Retinal pigment epithelial cell (primary cell): ENCODE measurements at places on chromosomes 2 and 18.

- DNase-seq, result no peak
These were observed 992.2 kb upstream of the ACVR2A start for GRCh38 chr2:146852661-146853060.

GRCh38 chr2:37894601-37895000 lies 30.5 kb upstream of the RMDN2 start:
- no peak for DNase-seq

DNA sequence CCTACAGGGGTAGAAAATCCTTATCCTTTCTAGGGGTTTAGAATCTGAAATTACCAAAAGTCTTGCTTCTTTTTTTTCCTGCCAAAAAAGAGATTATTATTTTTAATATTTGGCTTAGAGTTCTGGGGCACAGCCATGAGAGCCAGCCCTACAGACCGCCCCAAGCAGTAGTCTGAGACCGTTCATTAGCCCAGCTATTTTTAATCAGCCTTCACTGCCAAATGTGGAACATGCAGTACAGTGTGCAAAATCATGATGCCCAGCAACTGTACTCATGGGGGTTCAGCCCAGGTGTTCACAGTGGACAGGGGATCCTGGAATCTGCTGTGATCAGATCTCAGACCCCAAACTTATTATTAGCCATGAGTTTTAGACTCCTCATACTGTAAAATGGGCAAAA lies 60.4 kb downstream of the GRB14 start:
- no peak for DNase-seq

- no peak for DNase-seq
These were observed 57.2 kb downstream of the SOX11 start for GRCh38 chr2:5749347-5749746.

- DNase-seq, result no peak
These were observed 9.3 kb downstream of the HADHA start for GRCh38 chr2:26235089-26235488.

GRCh38 chr2:148965623-148966437 lies 72.7 kb upstream of the LYPD6B start:
- DNase-seq, result no peak

- DNase-seq, result no peak
These were observed 548.4 kb upstream of the FSHR start for GRCh38 chr2:49702740-49703139.

GRCh38 chr2:60472663-60473289 lies 80.7 kb downstream of the BCL11A start:
- DNase-seq, result no peak

GRCh38 chr2:28637066-28638047 lies 114.3 kb upstream of the PPP1CB start:
- no peak for DNase-seq

GRCh38 chr2:215900203-215900611 lies 113.1 kb downstream of the MREG start:
- DNase-seq, result no peak

DNA sequence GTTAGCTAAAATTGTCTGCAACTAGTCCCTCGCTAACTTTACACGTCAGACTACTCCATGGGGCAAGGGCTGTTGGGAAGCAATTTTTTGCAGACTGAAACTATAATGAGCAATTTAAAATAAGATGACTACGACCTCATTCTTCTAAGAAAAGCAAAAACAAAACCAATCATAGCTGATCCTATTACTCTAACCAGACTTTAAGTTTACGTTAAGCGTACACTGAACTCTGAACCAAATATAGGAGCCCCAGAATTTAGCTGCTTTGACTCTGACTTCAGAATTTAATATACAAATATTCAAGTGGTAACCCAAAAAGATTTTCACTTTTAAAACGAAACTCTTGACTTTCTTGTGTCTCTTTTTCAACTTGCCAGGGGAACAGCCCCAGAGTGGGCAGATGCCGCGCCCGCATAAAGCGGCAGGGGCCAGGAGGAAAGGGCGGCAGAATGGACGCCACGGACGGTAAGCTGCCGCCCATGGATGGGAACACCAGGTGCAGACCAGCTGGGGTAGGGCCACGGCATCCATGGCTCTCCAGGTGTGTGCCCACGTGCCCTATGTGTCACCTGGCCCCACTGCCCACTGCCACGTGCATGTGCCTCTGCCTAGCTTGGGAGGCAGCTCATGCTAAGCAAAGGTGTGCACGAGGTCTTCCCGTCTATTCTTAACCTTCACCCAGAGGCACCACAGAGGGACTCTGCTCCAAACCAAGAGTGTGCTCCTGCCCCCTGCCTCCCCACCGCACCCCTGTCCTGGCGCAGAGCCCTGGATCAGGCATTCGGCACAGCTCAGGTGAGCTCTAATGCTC lies 217.6 kb downstream of the HDAC4 start:
- no peak for DNase-seq

DNA sequence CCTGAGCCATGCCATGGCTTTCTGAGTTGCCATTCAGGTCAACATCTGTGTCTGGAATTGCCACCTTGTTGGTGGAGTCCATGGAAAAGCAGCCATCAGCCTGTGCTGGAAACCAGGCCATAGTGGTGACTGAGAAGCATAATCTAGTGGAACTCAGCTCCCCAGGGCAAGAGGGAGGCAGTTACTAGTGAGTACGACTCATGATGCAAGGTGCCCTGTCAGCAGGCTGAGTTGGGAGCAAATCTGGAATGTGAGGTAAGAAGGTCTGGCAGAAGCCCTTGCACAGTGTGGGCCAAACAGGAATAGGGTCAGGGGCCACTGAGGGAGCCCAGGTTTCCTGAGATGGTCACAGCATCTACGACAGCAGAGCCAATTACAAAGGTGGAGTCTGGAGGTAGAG lies 37.1 kb downstream of the SULT1C2 start:
- no peak for DNase-seq

- DNase-seq, result no peak
These were observed 187.8 kb upstream of the SIX3 start for GRCh38 chr2:44753552-44754285.

DNA sequence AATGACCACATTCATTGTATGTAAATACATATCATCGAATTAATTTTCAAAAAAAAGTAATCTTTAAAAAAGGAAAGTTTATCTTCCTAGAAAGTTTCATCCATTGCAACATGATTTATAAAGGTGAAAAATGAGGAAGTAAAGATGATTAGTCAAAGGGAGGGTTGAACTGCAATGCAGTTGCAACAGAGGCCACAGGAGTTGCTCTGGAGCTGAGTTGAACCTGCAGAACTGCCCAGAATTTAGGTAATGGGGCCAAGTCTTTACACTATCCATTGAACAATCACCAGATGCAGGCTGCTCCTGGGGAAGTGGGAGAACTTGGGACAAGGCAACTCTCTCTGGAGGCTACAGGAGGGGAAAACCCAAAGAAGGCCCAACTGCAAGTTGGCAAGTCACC lies 390.7 kb downstream of the METTL4 start:
- DNase-seq, result no peak
